ELR (cell line): ENCODE measurements at places on chromosomes 3 and 15.

DNA sequence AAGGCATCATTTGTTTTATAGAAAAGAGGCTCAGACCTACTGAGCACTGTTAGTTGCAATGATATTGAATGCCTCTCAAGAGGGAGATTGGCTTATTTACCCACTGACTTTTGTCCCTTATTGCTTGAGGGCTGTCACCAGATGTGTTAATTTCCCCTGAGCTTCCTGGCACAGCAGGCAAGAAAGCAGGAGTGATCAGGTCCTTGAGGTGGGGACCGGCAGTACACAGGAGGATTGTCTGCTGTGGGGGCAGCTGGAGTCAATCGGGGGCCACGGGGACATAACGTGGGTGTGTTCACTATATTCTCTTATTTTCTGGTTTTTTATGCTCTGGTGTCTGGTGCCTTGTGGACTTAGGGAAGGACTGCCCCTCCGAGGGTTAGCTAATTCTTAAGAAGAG lies 44.6 kb downstream of the GASK1A start:
- DNase-seq, result no peak

DNA sequence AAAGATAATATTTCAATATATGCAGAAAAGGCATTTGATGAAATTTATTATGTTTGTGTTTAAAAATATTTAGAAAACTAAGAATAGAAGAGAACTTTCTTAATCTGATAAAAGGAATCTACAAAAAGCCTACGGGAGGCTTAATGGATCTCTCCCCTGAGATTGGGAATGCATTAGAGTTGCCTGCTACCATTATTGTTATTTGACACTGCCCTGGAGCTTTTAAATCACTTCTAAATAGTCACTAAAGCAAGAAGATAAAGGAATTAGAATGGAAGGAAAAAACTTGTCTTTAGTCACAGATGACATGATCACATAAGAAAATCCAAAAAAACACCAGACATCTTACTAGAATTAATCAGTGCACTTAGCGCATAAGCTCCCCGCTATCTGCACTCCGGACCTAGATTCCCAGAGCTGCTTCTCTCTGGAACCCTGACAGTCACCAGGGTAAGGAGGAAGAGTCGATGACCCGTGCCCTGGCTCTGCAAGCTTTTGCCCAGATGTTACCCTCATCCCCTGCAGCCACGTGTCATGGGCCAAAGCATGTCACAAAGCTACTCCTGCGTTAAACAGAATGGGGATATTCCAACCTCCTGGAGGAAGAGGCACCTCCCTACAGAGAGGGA lies 97.1 kb downstream of the MINAR1 start:
- DNase-seq, result no peak

DNA sequence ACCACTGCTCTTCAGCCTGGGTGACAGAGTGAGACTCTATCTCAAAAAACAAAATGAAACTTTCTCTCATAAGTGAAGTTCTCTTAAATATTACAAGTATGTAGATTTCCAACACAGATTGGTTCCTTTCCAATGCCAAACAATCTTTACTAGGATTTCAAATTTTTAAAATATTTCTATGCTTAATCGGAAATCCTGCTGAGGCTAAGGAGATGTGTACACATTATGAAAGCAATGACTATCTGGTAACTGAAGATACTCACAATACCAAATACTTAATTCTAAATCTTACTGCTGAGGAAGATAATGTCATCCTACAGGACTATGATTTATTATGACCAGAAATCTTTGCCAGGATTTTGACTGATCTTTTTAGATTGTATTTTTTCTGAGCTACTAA lies 255.6 kb upstream of the ZNF717 start:
- DNase-seq, result peak; percentile 36

GRCh38 chr3:20074226-20075063 lies 34.2 kb downstream of the KAT2B start:
- peak; percentile 62 for DNase-seq

DNA sequence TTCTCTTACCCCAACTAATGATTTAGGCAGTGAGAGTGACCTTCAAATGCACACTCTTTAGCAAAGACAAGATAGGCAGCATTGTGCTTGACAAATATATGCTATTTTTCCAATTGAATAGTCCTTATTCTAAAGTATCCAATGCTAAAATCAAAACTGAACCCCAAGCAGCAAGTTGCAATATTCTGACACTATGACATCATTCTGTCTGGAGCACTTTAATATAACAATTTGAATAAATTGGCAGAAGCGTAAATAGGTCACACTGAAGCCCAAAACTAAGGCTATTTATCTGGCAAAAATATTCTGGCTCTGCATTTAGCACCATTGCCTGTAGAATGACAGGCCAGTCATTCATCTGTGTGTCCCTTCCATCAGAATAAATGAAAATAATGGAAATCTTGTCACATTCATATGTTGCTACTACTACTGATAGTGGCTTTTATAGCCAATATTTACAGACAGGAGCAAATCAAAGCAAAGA lies 2.9 kb downstream of the CBLB start:
- DNase-seq, result no peak

- DNase-seq, result peak; percentile 64
Observed at GRCh38 chr3:36244728-36245127, 135.6 kb upstream of the STAC start.

DNA sequence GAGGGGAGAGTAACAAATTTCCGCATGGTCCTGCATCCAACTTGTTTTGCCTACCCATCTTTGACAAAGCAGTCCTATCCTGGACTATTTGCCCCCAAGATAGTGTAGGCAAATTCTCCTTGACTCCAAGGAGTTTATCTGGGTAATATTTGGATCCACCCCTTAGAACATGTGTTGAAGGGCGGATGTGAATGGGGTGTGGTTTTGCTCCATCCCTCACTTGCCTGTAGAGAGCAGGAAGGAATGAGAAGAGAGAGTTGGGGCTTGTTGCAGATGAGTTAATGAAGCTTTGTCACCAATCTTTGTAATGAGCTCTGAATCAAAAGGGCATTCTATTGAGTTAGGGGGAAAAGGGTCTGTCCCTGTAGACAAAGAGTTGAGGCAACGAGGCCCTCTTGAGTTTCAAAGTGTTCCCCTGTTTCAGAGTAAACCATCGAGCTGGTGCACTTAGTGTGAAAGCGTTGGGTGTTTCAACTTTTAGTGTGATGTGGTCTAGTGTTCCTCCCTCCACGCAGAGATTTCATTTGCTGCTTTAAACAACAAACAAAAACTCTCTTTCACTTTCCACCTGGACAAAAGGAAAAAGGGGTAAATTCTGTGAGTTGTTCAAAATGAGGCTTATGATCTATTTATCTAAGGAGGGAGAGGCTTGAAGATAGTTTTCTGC lies 42.2 kb upstream of the PPARG start:
- DNase-seq, result no peak
